ENCODE measurements at places on chromosomes 1 and 21. TPM values are rescaled to one million over a fixed set of nuclear protein-coding genes. Genes with fewer than 3 reads are reported as not detected.

KCNT2 gene
- total RNA-seq: not detected

C8B gene
- total RNA-seq: not detected

DNA sequence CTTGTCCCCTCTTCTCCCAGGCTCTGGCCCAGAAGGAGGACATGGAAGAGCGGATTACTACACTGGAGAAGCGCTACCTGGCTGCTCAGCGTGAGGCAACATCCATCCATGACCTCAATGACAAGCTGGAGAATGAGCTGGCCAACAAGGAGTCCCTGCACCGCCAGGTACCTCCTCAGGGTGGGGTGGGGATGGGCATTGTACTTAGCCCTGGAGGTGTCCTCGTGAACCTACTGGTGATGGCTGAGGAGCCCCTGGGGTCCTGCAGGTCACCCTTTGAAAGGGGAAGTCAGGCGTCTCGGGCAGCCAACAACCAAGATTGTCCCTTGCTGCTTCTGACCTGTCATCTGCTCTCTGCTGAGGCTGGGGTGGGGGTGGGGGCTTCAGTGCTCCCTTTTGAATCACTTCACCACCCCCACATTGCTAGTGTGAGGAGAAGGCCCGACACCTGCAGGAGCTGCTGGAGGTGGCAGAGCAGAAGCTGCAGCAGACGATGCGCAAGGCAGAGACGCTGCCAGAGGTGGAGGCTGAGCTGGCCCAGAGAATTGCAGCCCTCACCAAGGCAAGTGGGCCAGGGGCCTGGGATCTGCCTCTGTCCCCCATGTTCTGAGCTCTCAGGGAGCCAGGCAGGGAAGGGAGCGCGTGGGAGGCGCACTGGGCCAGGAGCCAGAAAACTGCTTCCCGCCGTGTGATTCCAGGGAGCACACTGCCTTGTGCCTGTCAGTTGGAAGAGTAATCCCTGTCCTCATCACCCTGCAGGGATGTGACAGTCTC is 19.7 kb downstream of the PPFIA4 start:
- H3K36me3 ChIP-seq: peaks cover 10% of the 10 kb centered on the region
- no peak for DNase-seq
- no peak overlapping the region for H3K4me3 ChIP-seq
- H3K4me1 ChIP-seq: peaks cover 2% of the 10 kb centered on the region
- H3K27me3 ChIP-seq: no peaks in the 10 kb centered on the region

- no peak overlapping the region for H3K27ac ChIP-seq
- H3K27me3 ChIP-seq: no peaks in the 10 kb centered on the region
- no peak for DNase-seq
Measured at GRCh38 chr1:243742819-243743218, 107.2 kb downstream of the AKT3 start.

DNA sequence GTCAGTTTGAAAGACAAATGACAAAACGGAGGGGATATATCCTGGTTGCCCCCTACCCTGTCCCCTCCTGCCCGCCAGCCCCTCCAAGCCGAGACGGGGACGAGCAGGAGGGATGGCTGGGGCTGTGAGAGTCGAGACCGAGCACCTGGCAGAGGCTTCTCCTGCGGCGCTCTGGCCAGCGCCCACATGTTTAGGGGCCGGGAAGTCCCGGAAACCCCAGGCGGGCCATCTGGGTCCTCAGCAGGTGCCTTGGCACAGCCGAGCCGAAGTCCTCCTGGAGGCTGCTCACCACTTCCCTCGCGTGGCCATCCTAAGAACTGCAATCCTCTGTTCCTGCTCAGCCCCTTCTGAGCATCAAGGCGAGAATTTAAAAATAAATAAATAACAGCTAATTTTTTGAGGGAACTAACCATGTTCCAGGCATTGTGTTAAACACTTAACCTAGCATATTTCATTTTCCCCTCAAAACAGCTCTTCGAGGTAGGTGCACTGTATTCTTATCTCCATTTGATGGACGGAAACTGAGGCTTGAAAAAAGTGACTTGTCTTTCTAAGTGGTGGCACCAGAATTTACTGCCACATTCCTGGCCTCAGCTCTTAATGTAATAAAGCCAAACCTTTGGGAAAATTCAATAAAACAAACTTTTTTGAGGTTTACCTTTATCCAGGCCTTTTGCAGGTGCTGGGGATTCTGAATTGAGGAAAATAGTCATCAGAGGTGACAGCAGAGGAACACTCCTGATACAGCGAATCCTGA is 3.5 kb upstream of the RIMS3 start:
- peaks cover 4% of the 10 kb centered on the region for H3K27me3 ChIP-seq
- no peak overlapping the region for H3K4me3 ChIP-seq
- DNase-seq: peak; percentile 74
- peaks cover 11% of the 10 kb centered on the region for H3K4me1 ChIP-seq
- H3K36me3 ChIP-seq: no peaks in the 10 kb centered on the region

DNA sequence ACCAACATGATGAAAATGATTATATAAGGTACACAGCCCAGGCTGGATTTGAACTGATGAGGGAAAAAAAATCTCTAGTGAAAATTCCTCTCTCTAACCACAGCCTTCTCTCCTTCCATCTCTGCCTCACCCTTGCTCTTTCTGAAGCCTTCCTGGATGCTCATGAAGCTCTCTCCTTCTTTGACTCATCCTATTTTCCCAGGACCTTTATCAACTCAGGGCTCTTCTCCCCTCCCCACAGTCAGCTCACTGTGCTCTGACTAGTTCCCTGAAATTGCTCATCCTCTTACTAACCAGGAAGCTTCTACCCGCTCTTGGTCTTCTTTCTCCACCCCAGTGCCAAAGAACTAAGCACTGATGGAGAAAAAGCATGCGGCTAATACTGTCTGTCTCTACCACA is 46.4 kb upstream of the ERG start:
- no peak overlapping the region for H3K4me3 ChIP-seq
- H3K27me3 ChIP-seq: peaks cover 5% of the 10 kb centered on the region
- no peak overlapping the region for H3K27ac ChIP-seq
- no peaks in the 10 kb centered on the region for H3K4me1 ChIP-seq
- no peak for DNase-seq

- peaks cover 36% of the 10 kb centered on the region for H3K36me3 ChIP-seq
- peaks cover 52% of the 10 kb centered on the region for H3K4me1 ChIP-seq
- no peaks in the 10 kb centered on the region for H3K27me3 ChIP-seq
Measured at GRCh38 chr1:205811660-205812059, 1.3 kb downstream of the SLC41A1 start.

DNA sequence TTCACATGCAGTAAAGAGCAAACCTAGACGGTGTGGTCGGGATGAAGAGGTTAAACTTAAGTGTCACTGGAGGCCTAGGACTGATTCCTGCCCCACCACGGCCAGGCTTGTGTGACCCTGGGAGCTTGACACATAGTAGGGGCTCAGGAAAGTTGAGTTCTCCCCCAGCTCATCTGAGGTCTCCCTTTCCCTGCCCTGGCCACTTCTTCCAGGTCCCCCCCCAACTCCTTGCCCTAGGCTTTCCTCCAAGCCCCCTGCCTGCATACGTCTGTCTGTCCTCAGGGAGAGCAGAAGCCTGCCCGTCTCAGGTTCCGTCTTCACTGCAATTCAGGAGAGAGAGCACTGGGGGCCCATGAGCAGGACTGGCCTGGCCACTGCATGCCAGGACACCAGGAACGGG is 225.8 kb downstream of the PTPRU start:
- H3K27ac ChIP-seq: no peak overlapping the region
- H3K4me3 ChIP-seq: no peak overlapping the region
- H3K4me1 ChIP-seq: no peaks in the 10 kb centered on the region
- no peaks in the 10 kb centered on the region for H3K36me3 ChIP-seq
- H3K27me3 ChIP-seq: peaks cover 2% of the 10 kb centered on the region

GRCh38 chr1:83497563-83497962 is 501.4 kb downstream of the TTLL7 start:
- no peaks in the 10 kb centered on the region for H3K27me3 ChIP-seq
- no peak overlapping the region for H3K27ac ChIP-seq
- peaks cover 12% of the 10 kb centered on the region for H3K36me3 ChIP-seq

- H3K36me3 ChIP-seq: no peaks in the 10 kb centered on the region
- no peak overlapping the region for H3K27ac ChIP-seq
- H3K4me3 ChIP-seq: no peak overlapping the region
- peaks cover 7% of the 10 kb centered on the region for H3K4me1 ChIP-seq
- H3K27me3 ChIP-seq: peaks cover 10% of the 10 kb centered on the region
Measured at GRCh38 chr21:45894906-45895777, 86.4 kb upstream of the COL6A1 start.

GRCh38 chr1:109499661-109500536 is 6.0 kb downstream of the CYB561D1 start:
- DNase-seq: peak; percentile 38
- peaks cover 54% of the 10 kb centered on the region for H3K36me3 ChIP-seq
- H3K27ac ChIP-seq: no peak overlapping the region
- H3K4me1 ChIP-seq: peaks cover 56% of the 10 kb centered on the region
- no peak overlapping the region for H3K4me3 ChIP-seq
